DMS53 (cell line): ENCODE measurements at places on chromosomes 6 and 20.

GRCh38 chr6:143390278-143390677 lies 60.2 kb downstream of the ADAT2 start:
- no peak for DNase-seq

DNA sequence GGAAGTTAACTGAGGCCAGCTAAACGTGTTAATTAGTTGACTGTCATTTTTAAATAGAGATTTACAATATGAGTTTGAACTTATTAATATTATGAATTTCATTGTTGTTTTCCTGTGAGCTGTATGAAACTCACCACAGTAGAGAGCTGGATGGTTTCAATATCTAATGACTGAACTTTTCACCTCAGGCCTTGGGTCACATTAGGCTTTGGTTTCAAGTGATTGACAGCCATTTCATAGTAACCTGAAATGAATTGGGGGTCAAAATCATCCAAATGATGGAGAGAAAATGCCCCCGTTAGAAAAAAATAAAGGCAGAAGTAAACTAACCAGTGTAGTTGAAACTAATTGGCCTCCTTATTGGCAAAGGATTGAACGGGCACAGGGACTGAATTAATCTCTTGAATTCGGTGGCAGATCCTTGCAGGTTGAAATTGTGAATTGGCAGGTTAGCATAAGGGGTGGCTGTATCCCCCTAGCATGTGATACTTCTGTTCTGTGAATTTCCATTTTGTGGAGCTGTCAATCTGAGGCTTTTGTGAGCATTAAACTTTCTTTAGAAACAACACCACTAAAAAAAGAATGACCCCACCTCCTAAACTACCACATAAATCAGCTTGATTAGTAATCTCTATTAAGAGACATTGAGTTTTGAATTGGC lies 155.1 kb upstream of the MMS22L start:
- no peak for DNase-seq

GRCh38 chr6:33746651-33747100 lies at the start of gene IP6K3:
Gene IP6K3, minus strand, starts transcription at chr6:33746905. Its CDS starts 11,429 bp downstream, at chr6:33735476.
- peak; percentile 48 for DNase-seq

- no peak for DNase-seq
Observed at GRCh38 chr6:46444772-46445454, 46.3 kb downstream of the RCAN2 start.

GRCh38 chr6:107310362-107310761 lies 149.0 kb downstream of the PDSS2 start:
- no peak for DNase-seq

DNA sequence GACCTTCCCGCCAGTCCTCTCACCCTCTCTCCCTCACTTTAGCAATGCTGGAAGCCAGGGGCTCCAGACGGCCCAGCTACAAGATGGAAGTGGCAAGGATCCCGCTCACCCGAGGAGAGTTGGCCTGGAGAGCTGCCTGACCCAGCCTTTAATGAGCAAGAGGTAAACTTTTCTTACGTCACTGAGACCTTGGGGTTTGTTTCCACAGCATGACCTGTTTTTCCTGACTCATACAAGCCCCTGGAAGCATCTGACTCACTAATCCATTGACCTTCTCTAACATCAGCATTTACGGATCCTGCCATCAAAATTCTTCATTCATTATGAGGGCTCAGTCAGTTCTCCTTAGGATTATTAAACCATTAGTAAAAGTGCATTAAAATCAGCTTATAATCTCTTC lies 120.4 kb downstream of the MYLK4 start:
- peak; percentile 43 for DNase-seq

- peak; percentile 25 for DNase-seq
Observed at GRCh38 chr20:50577175-50578018, 67.2 kb downstream of the PTPN1 start.

DNA sequence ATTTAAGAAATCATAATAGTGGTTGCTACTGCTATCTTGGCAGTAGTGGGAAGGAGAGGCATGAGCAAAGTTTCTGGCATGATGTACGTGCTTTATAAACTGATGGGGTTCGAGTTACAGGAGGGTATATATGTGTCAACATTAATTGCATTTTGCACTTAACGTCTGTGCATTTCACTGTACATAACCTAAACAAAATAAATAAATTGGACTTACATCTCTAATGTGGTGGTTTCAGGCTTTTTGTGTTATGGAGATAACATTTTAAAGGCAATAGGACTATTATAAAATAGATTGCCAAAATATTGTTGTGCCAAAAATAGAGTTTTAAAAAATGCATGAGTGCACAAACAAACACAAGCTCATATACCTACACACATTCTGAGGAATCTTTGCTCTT lies 1001.1 kb upstream of the GJE1 start:
- DNase-seq: no peak

DNA sequence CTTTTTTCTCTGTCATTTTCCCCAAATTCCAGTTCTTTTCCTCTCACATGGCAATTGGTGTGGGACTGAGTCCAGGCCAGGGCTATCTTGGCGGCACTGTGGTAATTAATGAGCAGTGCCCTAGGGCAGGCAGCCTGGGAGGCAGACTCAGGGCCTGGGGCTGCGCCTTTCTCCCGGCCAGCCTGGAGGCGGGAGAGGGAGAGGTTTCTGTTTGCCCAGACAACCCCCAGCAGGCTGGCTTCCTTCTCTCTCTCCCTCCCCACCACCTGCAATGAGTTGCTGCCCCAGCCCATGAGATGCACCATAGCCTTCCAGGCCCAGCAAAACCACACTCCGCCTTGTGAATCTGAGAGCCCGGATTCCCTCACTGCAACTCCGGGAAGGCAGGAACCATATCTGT lies 15.1 kb upstream of the CCDC167 start:
- DNase-seq: no peak

- DNase-seq: no peak
Observed at GRCh38 chr20:39879296-39879695, 809.7 kb downstream of the MAFB start.

- no peak for DNase-seq
Observed at GRCh38 chr20:14210146-14210545, 127.3 kb downstream of the FLRT3 start.

- DNase-seq: no peak
Observed at GRCh38 chr20:3612795-3613572, 50.2 kb downstream of the GFRA4 start.

GRCh38 chr20:33821270-33821836 lies 10.2 kb downstream of the CHMP4B start:
- DNase-seq: peak; percentile 15

DNA sequence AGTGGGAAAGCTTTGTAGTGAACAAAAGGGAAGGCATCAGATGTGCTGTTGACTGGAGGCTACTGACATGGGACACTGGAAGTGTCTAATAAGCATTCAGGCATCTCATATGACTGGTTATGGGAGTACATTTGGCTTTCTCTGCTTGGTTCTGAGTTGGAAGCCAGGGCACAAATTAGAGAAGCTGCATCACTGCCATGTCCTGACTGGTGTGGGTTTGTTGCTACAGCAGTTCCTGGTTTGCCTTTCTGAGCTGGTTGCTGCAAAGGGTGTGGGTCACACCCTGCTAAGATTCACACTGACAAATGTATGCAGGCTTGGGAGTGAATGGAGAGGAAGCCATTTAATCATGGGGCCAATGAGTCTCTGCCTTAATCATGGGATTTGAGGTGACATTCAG lies 36.2 kb upstream of the NANP start:
- DNase-seq: no peak

- no peak for DNase-seq
Observed at GRCh38 chr6:143264986-143265764, 185.3 kb downstream of the ADAT2 start.

DNA sequence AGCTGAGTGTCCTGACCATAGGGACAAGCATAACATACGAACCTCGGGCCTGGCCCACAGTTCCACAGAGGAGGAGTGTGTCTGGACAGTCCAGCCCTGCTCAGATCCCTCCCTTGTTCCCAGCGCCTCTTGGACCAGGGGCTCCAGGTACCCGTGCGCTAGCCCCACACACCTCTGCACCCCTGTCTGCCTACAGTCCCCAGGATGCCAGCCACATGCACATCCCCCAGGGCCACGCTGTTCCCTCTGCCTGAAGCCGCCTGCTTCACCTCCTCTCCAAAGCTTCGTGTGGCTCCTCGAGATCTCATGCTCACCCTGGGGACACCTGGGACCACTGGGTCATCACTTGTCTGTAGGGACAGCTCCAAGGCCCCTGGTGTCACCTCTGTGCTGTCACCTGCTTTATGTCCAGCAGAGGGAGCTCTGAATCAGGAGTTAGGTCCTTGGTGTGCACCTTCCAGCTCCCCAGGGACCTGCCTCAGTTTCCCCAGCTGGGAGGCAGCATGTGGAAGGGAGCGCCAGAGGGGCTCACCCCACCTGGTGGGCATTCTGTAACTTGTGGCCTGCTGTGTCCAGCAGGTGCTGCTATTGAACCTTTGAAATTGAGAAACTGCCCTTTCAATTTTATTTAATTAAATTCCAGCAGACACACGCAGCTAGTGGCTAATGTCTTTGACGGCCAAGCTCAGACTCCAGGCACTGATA lies 7.3 kb upstream of the YTHDF1 start:
- peak; percentile 72 for DNase-seq

GRCh38 chr6:19613678-19614077 lies 223.5 kb upstream of the ID4 start:
- peak; percentile 46 for DNase-seq

DNA sequence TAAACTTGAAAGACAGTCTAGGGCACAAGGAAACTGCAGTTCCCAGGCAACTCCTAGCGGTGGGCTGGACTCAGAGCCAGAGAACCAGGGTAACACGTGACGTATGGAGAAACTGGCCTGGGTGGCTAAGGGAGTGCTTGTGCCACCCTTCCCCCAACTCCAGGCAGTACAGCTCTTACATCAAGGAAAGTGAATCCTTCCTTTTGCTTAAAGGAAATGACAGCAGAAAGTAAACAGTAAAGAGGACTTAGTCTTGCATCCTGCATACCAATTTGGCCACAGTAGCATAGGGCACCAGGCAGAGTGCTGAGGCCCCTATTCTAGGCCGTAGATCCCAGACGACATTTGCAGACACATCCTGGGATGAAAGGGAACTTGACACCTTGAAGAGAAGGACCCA lies 322.8 kb downstream of the CD109 start:
- peak; percentile 38 for DNase-seq

- no peak for DNase-seq
Observed at GRCh38 chr6:109821428-109821827, 130.3 kb downstream of the FIG4 start.

DNA sequence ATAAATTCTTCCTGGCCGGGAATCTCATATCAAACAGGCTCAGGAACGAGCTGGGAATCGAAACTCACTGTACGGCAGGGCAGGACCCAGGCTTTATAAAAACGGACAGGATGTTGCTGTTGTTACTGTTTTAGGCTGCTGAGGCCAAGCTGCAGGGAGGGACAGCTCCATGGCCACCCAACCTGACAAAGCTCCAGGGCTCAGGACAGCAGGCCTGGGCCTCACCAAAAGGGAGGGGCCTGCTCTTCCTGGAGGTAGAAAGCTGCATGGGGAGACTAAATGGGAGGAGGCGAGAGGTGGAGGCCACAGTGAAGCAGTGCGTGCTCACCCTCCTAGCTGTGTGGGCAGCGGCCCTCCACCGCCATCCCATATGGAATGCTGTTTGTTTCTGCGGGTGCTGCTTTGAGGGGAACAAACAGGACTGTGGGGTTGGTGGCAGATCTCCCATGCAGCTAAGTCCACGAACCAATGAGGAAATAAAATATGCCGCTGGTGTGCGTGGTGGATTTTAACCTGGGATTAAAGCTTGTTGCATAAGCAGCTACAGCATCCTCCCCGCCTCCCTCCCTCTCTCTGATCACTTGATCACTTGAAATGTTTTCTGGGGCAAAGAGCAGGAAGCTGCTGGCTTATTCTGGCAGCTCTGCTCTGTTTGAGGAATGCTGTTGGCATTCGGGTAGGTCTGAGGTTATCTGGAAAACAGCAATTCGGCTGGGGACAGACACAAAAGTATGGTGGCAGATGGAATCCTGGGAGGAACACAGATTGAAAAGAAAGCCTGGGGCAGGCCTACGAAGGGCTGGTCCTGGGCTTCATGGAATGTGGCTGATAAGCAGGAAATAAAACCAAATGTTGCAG lies 2.4 kb upstream of the ZMYND8 start:
- peak; percentile 97 for DNase-seq

DNA sequence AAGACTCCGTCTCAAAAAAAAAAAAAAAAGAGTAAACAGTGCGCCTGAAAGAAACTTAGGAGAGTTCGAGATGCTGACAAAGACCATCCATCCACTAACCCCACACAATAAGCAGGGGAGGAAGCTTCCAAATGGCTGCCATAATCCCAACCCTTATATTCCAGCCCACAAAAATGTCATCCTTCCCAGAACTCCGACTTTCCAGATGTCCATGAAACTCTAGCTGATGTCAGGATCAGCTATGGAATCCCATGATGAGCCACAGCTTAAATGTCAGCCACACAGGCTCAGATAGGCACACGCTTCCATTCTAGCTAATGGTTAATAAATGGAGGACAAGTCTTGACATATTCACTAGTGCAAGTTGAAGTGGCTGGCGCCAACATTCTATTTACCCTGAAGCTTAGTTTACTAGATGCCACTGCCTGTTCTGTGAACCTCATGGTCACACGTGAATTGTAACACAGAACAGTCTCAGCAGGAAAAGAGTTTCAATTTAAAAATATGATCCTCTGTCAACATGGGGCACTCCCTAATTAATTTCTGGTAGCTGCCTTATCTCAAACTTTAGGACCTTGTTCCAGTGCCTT lies 75.5 kb downstream of the FOXF2 start:
- no peak for DNase-seq

- peak; percentile 59 for DNase-seq
Observed at GRCh38 chr20:20820104-20820503, 107.7 kb upstream of the RALGAPA2 start.

GRCh38 chr20:15091421-15092037 lies 754.1 kb upstream of the FLRT3 start:
- no peak for DNase-seq

GRCh38 chr6:122098201-122098678 lies 301.2 kb upstream of the HSF2 start:
- no peak for DNase-seq
